T-helper 9 cell (primary cell): ENCODE measurements at places on chromosomes 2 and 18.

DNA sequence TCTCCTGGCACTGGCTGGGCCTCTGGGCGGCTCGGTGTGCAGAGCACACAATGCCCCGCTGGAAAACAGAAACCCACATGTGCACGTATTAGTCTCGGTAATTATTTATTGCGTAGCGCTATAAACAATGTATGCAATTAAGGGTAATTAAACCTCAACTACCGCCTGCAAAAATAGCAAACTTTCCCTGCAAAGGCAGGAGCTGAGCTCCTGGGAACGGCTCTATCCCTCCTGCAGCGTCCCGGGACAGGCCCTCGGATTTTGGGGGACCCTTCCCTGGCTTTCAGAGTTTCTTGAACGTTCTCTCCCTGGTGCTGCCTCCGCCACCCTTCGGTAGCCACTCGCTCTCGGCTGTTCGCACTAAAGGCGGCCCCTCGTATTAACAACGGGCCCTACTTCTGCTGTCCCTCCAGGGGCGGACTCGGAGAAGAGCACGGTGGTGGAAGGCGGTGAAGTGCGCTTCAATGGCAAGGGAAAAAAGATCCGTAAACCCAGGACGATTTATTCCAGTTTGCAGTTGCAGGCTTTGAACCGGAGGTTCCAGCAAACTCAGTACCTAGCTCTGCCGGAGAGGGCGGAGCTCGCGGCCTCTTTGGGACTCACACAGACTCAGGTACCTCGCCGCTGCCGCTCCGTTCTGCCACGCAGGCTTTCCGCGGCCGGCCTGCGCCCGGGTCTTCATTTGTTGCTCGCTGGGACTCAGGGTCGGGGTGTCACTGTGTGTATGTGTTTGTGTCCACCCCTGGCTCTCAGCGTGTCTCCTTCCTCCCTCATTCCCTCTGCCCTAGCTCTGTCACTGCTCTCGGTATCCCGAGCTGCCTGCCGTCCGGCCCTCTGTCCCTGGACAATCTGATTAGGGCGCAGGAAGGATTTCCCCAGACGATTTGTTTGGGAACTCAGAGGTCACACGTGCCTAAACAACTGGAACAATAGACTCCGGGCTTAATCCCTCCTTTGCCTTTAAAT, 1.2 kb downstream of the DLX1 start:
- peak; percentile 50 for DNase-seq

GRCh38 chr18:30632071-30632698, 410.4 kb downstream of the DSC3 start:
- no peak for DNase-seq

DNA sequence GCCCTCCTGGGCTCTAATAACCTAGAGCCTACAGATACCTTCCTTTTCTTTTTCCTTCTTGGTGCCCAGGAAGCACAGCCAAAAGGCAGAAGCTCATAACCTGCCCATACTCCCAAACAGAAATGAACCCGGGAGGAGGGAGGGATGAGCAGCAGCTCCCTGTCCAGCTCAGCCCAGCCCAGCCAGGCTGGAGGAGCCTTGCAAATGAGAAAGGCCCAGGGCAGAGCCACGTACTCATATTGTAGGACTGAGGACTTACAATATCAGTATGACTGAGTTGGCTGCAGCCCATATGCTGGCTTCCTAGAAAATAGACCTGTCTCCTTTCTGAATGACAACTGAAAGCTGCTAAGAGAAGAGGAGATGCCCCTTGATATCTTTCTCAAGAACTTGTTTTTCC, 21.7 kb downstream of the PKDCC start:
- DNase-seq: no peak

- DNase-seq: no peak
Observed at GRCh38 chr2:555164-555922, 121.9 kb downstream of the TMEM18 start.
